ENCODE measurements at places on chromosomes 16 and 17.
A peak's percentile ranks its signal among the peaks of the same experiment; 100 is the strongest.

- no peak overlapping the region for H3K27ac ChIP-seq
- peaks cover 4% of the 10 kb centered on the region for H3K4me1 ChIP-seq
- H3K27me3 ChIP-seq: no peaks in the 10 kb centered on the region
- DNase-seq: peak; percentile 41
- H3K4me3 ChIP-seq: no peak overlapping the region
- H3K36me3 ChIP-seq: no peaks in the 10 kb centered on the region
Measured at GRCh38 chr17:64216338-64217248, 46.5 kb downstream of the TEX2 start.

GRCh38 chr16:56334761-56335160 is 90.6 kb downstream of the AMFR start:
- H3K4me1 ChIP-seq: no peaks in the 10 kb centered on the region
- H3K27me3 ChIP-seq: no peaks in the 10 kb centered on the region
- H3K27ac ChIP-seq: no peak overlapping the region
- H3K4me3 ChIP-seq: no peak overlapping the region
- DNase-seq: no peak

GRCh38 chr17:35373984-35374765 is 754 bp upstream of the SLFN11 start:
- H3K4me1 ChIP-seq: no peaks in the 10 kb centered on the region
- H3K27ac ChIP-seq: no peak overlapping the region
- H3K27me3 ChIP-seq: peaks cover 36% of the 10 kb centered on the region

DNA sequence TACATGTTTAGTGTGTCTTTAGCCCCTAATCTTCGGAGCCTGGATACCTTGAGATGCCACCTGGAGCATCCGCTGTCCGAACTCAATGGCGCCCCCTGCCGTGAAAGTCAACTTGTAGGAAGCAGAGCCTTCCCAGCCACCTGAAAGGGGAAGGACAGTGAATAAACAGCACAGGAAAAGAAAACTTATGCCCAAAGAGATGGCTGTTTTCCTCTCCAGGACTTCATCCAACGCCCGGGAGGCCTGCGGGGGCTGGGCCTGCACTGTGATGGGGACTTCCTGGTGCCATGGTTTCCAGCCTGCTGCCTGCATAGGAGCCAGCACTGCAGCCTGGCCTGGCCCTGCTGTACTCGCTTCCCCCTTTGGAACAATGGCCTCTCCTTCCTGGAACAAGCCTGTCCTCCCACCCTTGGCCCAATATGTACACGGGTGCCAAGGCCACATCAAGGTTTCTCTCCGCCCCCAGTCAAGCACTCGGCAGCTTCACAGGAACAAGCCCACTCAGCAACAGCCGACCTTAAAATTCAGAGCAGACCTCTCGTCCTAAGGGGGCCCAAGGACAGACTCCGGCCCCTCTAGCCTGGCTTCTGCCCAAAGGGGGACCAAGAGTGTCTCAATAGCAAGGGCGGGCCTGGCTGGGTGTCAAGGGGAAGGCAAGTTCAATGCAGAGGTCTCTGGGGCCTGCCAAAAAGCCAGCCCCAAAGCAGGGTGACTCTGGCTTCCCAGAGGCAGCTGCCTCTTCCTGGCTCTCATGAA is 4.5 kb upstream of the UNC13D start:
- H3K4me3 ChIP-seq: no peak overlapping the region
- H3K27ac ChIP-seq: no peak overlapping the region
- H3K4me1 ChIP-seq: peaks cover 7% of the 10 kb centered on the region
- H3K27me3 ChIP-seq: no peaks in the 10 kb centered on the region
- DNase-seq: peak; percentile 83

DNA sequence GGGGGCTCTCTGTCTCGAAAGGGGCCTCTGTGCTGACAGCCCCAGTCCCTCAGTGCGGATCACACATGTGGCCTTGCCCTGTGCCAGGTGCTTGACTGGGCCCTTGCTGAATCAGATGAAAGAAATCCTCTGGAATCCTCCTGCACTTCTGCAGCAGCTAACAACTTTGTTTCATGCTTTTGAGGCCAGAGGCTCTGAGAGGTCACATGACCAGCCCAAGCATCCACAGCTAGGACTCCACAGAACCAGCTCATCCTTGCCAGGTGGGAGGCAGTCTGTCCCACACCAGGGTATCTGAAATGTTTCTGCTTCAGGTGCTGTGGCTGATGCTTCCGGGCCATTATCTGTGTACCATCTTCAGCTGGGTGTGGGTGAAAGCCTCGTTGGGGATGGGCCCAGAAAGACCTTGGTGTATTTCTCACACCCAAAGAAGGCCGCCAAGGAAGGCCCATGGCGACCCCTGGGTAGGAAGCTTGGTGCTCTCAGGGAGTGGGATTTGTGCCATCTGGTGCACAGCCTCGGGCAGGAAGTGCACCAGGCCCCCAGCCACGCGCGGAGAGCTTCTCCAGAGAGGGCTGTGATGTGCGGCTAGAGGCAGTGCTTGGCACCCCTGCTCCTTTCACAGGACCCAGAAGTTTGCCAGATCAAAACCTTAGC is 143.8 kb downstream of the CLEC16A start:
- H3K27me3 ChIP-seq: no peaks in the 10 kb centered on the region
- peaks cover 6% of the 10 kb centered on the region for H3K4me1 ChIP-seq
- no peak overlapping the region for H3K4me3 ChIP-seq
- H3K27ac ChIP-seq: peak overlapping the region; percentile 22
- peak; percentile 47 for DNase-seq

DNA sequence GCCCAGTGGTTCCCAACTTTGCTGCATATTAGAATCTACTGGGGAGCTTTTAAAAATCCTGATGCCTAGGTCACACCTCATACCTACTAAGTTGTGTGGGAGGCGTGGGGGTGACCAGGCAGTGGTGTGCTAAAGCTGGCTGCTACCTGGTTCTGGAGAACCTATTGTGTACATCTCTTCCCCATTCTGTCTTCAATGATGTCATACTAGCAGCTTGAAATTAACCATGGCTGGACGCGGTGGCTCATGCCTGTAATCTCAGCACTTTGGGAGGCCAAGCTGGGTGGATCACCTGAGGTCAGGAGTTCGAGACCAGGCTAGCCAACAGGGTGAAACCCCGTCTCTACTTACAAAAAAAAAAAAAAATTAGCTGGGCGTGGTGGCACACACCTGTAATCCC is 11.3 kb upstream of the NLK start:
- H3K27ac ChIP-seq: no peak overlapping the region
- DNase-seq: no peak
- no peaks in the 10 kb centered on the region for H3K4me1 ChIP-seq
- H3K27me3 ChIP-seq: no peaks in the 10 kb centered on the region
- no peak overlapping the region for H3K4me3 ChIP-seq

GRCh38 chr17:48047113-48047740 is 932 bp upstream of the NFE2L1 start:
- peak overlapping the region; percentile 75 for H3K4me3 ChIP-seq
- no peak for DNase-seq

All from mesendoderm (in vitro differentiated cells).